Immature natural killer cell (primary cell): ENCODE measurements at places on chromosomes 2 and 18. TPM values are rescaled to one million over a fixed set of nuclear protein-coding genes. Genes with fewer than 3 reads are reported as not detected.

The NFU1 gene
- 126 TPM for polyA plus RNA-seq

The COL4A4 gene
- 1.3 TPM for polyA plus RNA-seq

The CYP27A1 gene
- polyA plus RNA-seq: 0.60 TPM

The SCYGR4 gene
- polyA plus RNA-seq: not detected

The KCNG2 gene
- polyA plus RNA-seq: not detected

The BCL11A gene
- 0.14 TPM for polyA plus RNA-seq

The STPG4 gene
- not detected for polyA plus RNA-seq

The OXER1 gene
- not detected for polyA plus RNA-seq

The MLPH gene
- not detected for polyA plus RNA-seq

The AQP4 gene
- polyA plus RNA-seq: not detected

The ARHGAP28 gene
- polyA plus RNA-seq: not detected

GRCh38 chr18:79816092-79816491 lies 18.4 kb downstream of the KCNG2 start:
- no peak for DNase-seq
- H3K27ac ChIP-seq: no peak overlapping the region
- peaks cover 3% of the 10 kb centered on the region for H3K27me3 ChIP-seq
- no peaks in the 10 kb centered on the region for H3K4me1 ChIP-seq
- no peaks in the 10 kb centered on the region for H3K36me3 ChIP-seq

DNA sequence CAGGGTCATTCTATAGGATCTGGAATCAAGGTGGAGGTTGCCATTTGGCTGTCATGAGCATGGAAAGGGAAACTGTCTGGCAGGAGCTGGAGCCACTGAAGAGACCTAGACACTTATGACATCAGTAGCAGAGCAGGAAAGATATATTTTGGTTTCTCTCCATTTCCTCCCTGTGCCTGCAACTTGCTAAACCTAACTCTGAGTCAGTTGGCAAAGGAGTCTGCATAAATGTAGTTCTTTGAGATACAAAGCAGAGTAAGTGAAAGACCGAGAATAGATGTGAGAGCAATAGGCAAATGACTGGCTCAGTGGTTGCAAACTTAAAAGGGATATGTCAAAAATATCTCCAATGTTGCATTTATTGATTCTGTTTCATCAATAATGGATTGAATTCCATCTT lies 757.7 kb downstream of the KCNJ3 start:
- H3K27ac ChIP-seq: no peak overlapping the region
- no peaks in the 10 kb centered on the region for H3K4me1 ChIP-seq
- no peaks in the 10 kb centered on the region for H3K36me3 ChIP-seq
- DNase-seq: no peak
- no peaks in the 10 kb centered on the region for H3K27me3 ChIP-seq
- no peak overlapping the region for H3K4me3 ChIP-seq

GRCh38 chr2:158741625-158742024 lies 53.5 kb upstream of the DAPL1 start:
- H3K27ac ChIP-seq: no peak overlapping the region
- no peaks in the 10 kb centered on the region for H3K4me1 ChIP-seq
- no peak overlapping the region for H3K4me3 ChIP-seq
- no peaks in the 10 kb centered on the region for H3K36me3 ChIP-seq

DNA sequence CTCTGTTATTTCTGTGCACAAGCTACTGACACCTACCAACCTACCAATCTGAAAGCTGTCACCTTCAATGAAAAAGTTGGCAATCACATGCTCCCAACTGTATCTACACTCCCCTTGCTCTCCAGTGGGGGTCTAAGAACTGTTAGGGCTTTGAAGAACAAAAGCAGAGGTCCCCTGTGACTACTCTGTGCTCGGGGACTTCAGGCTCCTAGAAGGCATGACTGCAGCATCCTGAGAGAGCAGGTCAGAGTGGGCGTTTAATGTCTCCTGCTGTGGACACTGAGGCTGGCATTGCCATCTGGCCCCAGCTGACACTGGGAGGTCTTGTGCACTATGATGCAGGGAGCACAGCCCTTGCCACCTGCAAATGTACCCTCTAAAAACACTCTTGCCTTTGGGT lies 93.3 kb downstream of the ACTR2 start:
- peaks cover 2% of the 10 kb centered on the region for H3K36me3 ChIP-seq
- no peak for DNase-seq
- H3K4me1 ChIP-seq: peaks cover 4% of the 10 kb centered on the region
- no peak overlapping the region for H3K4me3 ChIP-seq
- H3K27ac ChIP-seq: no peak overlapping the region

GRCh38 chr2:30113617-30114293 lies 33.1 kb upstream of the YPEL5 start:
- H3K4me1 ChIP-seq: peaks cover 5% of the 10 kb centered on the region
- no peak overlapping the region for H3K4me3 ChIP-seq
- no peak overlapping the region for H3K27ac ChIP-seq
- peaks cover 3% of the 10 kb centered on the region for H3K27me3 ChIP-seq

DNA sequence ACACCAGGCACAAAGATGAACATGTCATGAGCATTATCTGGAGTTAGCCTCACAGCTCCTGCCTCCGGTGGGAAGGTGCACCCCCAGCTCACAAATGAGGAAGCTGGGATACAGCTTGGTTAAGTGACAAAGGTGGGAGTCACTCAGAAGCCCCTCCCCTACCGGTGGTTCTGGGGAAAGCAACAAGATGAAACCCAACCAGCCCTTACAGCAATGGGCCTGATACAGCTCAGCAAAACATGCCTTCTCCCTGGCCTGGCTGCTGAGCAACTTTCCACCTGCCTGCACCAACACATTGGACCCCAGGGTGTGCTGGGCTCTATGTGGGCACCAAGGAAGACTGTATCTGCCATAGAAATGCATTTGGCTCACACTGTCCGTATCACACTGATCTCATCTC lies 113.2 kb downstream of the GYPC start:
- DNase-seq: no peak
- no peak overlapping the region for H3K4me3 ChIP-seq
- no peaks in the 10 kb centered on the region for H3K36me3 ChIP-seq

GRCh38 chr2:67234440-67234839 lies 162.7 kb upstream of the ETAA1 start:
- no peak overlapping the region for H3K4me3 ChIP-seq
- H3K27me3 ChIP-seq: no peaks in the 10 kb centered on the region
- no peaks in the 10 kb centered on the region for H3K36me3 ChIP-seq
- no peaks in the 10 kb centered on the region for H3K4me1 ChIP-seq

- H3K36me3 ChIP-seq: no peaks in the 10 kb centered on the region
- no peak overlapping the region for H3K27ac ChIP-seq
- no peaks in the 10 kb centered on the region for H3K27me3 ChIP-seq
- DNase-seq: no peak
Observed at GRCh38 chr2:56334622-56335021, 150.8 kb downstream of the CCDC85A start.

- no peak for DNase-seq
- H3K4me3 ChIP-seq: peak overlapping the region; percentile 39
- H3K36me3 ChIP-seq: no peaks in the 10 kb centered on the region
- H3K27me3 ChIP-seq: peaks cover 2% of the 10 kb centered on the region
- H3K4me1 ChIP-seq: peaks cover 28% of the 10 kb centered on the region
Observed at GRCh38 chr2:215793747-215794595, 219.4 kb downstream of the MREG start.

- no peak overlapping the region for H3K4me3 ChIP-seq
- H3K27me3 ChIP-seq: no peaks in the 10 kb centered on the region
- peak overlapping the region; percentile 91 for H3K27ac ChIP-seq
- DNase-seq: peak; percentile 74
- peaks cover 52% of the 10 kb centered on the region for H3K36me3 ChIP-seq
- H3K4me1 ChIP-seq: peaks cover 6% of the 10 kb centered on the region
Observed at GRCh38 chr2:118003396-118003824, 10.5 kb downstream of the CCDC93 start.

DNA sequence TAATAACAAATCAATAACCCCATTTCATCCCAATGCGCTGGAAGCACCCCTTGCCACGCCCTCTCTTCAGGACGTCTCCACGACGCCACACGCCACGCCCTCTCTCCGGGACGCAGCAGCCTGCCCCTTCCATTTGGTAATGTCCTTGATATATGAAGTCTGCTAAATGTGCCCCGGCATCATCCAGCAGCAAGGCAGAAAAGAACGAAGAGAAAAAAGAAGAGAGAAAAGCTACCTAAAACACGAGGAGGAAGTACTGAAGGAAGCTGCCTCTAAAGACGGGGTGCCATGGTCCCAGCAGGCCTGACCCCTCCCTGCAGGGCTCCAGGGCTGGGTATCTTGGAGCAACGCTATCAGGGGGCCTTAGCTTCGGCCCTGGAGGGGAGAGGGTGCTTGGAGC lies 41.8 kb downstream of the CNGA3 start:
- no peaks in the 10 kb centered on the region for H3K36me3 ChIP-seq
- H3K4me1 ChIP-seq: no peaks in the 10 kb centered on the region
- no peak overlapping the region for H3K4me3 ChIP-seq

DNA sequence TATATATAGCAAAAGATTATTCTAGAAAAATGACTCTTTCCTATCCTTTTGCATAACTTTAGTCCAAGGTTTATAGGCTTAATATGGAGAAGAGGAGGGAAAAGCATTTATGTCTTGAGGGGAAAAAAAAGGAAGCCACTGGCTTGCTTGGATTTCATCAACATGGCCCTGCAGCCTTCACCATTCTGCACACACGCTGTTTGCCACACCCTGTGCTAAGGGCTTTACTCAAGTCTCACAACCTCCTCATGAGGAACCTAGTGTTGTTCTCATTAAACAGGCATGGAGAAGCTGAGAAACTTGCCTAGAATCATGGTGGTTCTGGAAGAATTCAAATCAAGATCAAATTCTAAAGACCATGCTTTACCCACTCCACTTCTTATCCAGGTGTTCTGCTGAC lies 117.3 kb upstream of the TTC39C start:
- no peak overlapping the region for H3K4me3 ChIP-seq
- no peak overlapping the region for H3K27ac ChIP-seq
- H3K4me1 ChIP-seq: no peaks in the 10 kb centered on the region
- H3K27me3 ChIP-seq: peaks cover 2% of the 10 kb centered on the region
- no peak for DNase-seq

GRCh38 chr18:46877329-46877987 lies 39.8 kb downstream of the PIAS2 start:
- no peak for DNase-seq
- H3K36me3 ChIP-seq: peaks cover 54% of the 10 kb centered on the region
- no peak overlapping the region for H3K27ac ChIP-seq
- H3K4me3 ChIP-seq: no peak overlapping the region

DNA sequence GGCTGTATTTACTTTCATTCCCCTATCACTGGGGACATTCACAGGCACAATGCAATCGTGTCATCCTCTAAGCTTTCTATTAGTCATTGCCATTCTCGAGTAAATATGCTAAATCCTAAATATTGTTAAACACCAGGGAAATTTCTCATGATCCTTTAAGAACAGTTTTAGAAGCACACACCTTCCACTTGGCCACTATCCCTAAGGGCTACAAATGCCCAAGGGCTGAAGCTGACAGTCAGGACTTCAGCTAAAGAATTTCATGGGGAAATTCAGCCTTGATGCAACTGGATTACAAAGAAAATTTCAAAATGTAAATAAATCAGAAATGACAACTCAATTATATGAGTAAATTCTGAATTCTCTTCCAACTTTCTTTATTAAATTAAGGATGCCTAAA lies 163.1 kb upstream of the PID1 start:
- no peaks in the 10 kb centered on the region for H3K27me3 ChIP-seq
- H3K4me1 ChIP-seq: no peaks in the 10 kb centered on the region
- no peak overlapping the region for H3K27ac ChIP-seq
- no peak overlapping the region for H3K4me3 ChIP-seq
- H3K36me3 ChIP-seq: no peaks in the 10 kb centered on the region

DNA sequence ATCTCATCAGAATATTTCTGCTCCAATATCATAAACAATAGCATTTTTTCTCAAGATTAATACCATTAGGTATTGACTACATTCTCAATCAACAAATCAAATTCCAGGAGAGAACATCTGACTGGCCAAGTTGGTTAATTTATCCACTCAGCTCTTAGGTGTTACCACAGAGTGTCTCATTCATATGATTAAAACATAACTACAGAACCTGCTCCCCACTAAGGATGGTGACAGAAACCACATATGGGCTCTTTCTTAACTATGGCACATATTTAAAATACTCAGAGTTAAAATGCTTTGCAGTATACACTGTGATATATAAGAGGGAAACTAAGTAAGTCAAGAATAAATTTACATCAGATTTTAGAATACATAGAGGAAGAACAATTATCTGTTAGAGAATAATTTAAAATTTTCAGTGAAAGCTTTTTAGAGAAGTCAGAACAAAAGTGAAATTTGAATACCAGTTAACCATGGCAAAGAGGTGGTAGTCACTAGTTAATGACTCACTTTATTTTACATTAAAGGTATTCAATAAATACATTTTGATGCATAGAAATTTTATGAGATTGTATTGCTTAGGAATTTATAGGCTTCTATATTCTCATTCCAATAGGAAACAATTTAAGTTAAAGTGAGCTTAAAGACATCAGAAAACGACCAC lies 1120.8 kb upstream of the TMEFF2 start:
- no peaks in the 10 kb centered on the region for H3K27me3 ChIP-seq
- H3K4me1 ChIP-seq: no peaks in the 10 kb centered on the region
- no peak for DNase-seq
- no peak overlapping the region for H3K4me3 ChIP-seq
- no peak overlapping the region for H3K27ac ChIP-seq
- H3K36me3 ChIP-seq: no peaks in the 10 kb centered on the region

DNA sequence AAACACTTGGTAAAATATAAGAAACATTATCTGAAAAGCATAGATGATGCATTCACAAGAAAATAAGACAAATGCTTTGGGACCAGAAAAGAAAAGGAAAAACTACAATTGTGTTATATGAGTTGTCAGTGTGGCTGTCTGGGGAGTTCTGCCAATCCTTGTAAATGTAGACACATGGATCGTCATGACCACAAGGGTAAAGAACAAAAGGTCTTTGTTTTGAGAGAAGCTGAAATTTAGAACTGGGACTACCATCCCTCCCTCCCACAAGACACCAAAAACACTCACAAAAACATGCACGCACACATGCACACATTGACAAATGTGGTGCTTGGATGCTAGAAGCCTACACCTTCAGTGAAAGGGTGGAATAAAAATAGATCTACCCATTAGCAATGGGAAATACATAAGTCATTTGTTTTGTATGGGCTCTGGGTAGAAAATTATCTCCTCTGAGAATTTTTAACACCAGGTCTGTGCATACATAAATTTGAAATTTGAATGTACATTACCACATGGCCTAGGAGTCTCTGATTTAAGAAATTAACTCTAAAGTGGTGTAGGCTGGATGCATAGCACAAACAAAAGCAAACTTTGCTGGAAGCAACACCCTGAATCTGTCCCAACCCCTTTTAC lies 266.2 kb upstream of the SLC39A10 start:
- H3K27ac ChIP-seq: no peak overlapping the region
- no peaks in the 10 kb centered on the region for H3K36me3 ChIP-seq
- DNase-seq: no peak
- H3K4me3 ChIP-seq: no peak overlapping the region
- no peaks in the 10 kb centered on the region for H3K4me1 ChIP-seq

GRCh38 chr18:36620788-36621187 lies 208.0 kb downstream of the TPGS2 start:
- peaks cover 5% of the 10 kb centered on the region for H3K27me3 ChIP-seq
- H3K4me1 ChIP-seq: no peaks in the 10 kb centered on the region
- H3K4me3 ChIP-seq: no peak overlapping the region
- DNase-seq: no peak
